G401 (cell line): ENCODE measurements at places on chromosomes 3 and 15. TPM values are rescaled to one million over a fixed set of nuclear protein-coding genes. Genes with fewer than 3 reads are reported as not detected.

Gene PTH1R
- 14.8 and 23.6 TPM in 2 replicates for total RNA-seq

Gene CCR1
- 16.2 and 23.0 TPM in 2 replicates for total RNA-seq

- DNase-seq = no peak
These were observed 43.4 kb downstream of the HCN4 start for GRCh38 chr15:73325191-73325861.

- DNase-seq = no peak
These were observed 739.7 kb upstream of the DPPA4 start for GRCh38 chr3:110077093-110077492.

DNA sequence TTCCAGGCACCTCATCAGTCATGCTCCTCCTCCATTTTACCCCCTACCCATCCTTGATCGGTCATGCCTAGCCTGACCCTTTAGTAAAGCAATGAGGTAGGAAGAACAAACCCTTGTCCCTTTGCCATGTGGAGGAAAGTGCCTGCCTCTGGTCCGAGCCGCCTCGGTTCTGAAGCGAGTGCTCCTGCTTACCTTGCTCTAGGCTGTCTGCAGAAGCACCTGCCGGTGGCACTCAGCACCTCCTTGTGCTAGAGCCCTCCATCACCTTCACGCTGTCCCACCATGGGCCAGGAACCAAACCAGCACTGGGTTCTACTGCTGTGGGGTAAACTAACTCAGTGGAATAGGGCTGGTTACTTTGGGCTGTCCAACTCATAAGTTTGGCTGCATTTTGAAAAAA lies 52.6 kb downstream of the CAPN3 start:
- no peak for DNase-seq

- no peak for DNase-seq
These were observed 151.4 kb downstream of the SHQ1 start for GRCh38 chr3:72696815-72697214.

- no peak for DNase-seq
These were observed 126.3 kb downstream of the DMXL2 start for GRCh38 chr15:51496246-51496645.
